ENCODE measurements at places on chromosomes 5 and 9.

DNA sequence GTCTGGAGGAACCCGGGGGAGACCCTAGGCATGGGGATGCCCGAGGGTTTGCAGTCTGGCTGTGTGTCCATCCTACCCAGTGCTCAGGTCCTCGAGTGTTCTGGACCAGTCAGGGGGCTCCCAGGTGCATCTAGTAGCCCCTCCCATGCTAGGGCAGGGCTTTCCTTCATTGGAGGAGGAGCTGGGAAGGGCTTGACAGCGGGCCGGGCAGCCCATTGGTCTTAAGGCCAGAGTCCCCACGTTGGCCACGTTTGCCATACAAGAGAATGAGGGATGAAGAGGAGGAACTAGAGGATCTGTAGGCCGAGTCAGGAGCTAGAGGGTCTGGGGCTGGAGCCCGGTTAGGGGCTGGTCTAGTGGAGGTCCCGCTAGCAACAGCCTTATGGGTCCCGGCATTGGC is 37.3 kb upstream of the CTSV start:
- DNase-seq: no peak

DNA sequence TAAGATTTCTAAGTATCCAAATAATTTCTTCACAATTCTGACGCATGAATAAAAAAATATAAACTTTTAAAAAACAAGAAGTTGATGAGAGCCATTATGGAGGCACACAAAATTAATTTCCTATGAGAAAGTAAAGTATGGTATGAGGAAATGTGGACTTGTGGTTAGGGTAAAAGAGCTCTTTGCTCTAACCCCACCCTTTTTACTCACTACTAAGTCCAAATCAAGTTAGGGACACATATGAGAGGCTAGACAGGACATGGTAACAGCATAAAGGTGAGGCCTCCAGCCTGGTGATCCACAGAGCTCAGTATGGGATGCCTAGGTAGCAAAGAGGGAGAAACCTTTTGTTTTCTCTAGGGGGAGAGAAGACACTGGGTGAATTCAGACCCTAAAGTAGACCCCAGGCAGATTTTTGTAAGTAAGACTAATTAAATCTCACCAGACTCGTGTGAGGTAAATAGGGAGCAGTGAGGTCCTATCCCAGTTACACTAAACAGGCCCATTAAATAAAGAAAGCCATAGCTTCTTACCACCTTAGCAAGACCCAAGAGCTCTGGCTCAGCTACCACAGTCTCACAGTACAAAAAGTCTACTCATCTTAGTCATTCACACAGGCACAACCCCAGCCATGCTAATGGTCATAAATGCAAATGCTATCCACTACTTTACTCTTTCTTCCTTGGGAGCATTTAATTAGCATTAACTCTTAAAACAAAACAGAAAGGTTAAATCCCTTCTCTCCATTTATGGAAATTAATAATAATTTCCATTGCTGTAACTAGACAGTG is 42.6 kb downstream of the MLLT3 start:
- DNase-seq: no peak

- no peak for DNase-seq
Observed at GRCh38 chr5:158739951-158740757, 359.6 kb downstream of the EBF1 start.

GRCh38 chr9:129211686-129212085 is 33.6 kb upstream of the IER5L start:
- no peak for DNase-seq

- DNase-seq: no peak
Observed at GRCh38 chr9:98726735-98727134, 18.0 kb upstream of the GABBR2 start.

DNA sequence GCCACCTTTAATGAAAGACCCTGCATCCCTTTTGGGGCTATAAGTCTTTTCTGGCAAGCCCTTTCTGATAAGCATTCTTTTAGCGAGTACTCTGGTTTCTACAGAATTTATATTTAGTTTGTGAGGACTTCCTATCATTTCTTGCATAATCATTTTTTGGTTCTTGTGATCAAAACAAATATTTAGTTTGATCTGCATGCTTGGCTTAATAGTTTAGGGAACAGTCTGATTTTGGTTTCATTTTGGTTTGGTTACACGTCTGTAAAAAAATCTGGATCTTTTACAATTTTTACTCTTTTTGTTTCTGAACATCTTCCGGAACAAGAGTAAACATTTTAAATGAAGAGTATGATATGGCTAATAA is 1074.4 kb downstream of the CDH9 start:
- no peak for DNase-seq

- no peak for DNase-seq
Observed at GRCh38 chr5:9920697-9921096, 290.5 kb upstream of the TAS2R1 start.

DNA sequence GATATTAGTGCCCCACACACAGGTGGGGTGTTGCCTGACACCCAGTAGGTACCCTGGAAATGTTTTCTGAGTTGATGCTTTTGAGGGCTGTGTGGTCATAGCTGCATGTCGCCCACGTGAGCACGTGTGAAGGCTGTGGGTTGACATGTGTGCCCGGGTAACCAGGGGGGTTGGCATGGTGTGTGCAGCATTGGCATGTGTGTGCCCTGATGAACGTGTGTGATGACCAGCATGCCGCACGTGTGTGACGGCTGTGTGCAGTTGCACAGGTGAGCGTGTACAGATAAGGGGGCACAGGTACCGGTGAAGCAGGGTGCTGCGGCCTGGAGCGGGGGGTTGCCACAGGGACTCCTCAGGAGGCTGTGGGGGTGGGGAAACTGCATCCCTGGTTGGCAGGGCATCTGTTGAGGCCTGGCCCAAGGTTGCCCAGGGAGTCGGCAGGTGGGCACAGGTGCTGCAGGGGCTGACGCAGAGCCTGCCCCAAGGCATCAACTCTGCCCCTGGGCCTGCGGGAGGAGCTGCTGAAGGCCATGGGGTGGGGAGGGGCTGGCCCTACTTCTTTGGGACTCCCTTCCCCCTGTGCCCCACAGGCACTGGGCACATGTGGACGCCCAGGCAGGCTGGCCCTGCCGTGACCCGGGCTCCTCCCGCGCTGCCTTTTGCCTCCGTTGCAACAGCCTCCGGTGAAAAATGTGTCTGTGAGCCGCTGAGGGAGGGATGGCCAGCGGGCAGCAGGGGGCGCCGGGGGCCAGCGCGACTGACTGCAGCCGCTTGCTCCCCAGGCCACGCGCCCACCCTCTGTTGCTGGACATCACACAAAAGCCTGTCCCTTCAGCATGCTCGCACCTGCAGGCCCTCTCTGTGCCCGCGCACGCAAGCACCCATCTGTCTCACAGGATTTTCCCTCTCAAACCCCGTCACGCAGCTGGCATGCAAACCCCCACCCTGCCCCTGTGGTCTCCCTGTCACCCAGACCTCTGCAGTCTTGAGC is 2.2 kb downstream of the UNC5A start:
- no peak for DNase-seq

DNA sequence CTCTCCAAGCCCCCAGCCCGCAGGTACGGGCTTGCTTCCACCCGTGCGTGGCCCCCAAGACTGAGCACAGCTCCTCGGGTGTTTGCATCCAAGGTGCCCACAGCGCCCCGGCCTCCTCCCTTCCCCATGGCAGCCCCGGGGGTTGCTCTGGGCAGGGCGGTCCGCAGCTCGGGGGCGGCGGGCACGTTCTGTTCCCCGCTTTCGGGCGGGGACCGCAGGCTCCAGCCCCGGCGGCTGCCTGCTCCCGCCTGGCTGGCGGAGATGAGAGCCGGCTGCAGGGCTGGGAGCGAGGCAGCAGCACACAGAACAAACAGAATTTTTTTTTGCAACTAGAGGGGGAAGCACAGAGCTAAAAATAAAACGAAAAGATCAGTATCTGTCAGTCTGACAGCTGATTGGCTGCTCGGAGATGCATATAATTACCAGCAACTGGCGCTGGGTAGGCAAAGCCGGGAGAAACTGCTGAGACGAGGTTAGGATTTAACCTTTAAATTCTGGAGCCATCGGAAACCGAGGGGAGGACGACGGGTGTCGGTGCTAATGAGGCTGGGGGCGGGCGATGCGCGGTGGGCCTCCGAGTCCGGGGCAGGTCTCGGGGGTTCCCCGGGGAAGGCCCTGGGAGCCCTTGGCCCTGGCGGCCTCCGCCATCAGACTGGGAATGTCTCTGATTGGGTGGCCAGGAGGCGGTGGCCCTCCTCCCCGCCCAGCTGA is 142.7 kb upstream of the IER5L start:
- no peak for DNase-seq

DNA sequence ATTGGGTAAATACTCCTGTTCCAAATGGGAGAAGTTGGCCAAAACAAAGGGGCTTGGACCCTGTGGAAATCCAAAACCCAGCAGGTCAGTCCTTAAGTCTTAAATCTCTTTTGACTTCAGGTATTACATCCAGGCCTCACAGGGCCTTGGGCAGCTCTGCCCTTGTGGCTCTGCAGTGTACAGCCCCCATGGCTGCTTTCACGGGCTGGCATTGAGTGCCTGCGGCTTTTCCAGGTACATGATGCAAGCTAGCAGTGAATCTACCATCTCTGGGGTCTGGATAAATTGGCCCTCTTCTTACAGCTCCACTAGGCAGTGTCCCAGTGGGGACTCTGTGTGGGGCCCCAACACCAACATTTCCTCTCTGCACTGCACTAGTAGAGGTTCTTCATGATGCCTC is 308.5 kb upstream of the ARRDC3 start:
- DNase-seq: no peak

DNA sequence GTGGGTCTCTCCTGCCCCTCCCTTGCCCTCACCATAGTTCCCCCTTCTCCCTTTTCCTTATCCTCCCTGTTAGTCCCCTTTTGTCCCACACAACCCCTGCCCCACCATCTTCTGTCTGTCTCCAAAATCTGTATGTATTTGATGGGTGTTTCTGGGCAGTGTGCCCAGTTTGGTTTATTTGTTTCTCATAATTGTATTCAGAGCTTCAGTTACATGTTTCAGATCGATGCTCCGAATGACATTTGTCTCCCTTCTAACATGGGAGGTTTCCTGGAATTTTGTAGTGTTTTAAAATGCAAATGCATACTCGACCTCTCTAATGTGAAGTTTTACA is 22.2 kb downstream of the FBXL7 start:
- no peak for DNase-seq

- no peak for DNase-seq
Observed at GRCh38 chr5:78280261-78280660, 14.2 kb downstream of the AP3B1 start.

DNA sequence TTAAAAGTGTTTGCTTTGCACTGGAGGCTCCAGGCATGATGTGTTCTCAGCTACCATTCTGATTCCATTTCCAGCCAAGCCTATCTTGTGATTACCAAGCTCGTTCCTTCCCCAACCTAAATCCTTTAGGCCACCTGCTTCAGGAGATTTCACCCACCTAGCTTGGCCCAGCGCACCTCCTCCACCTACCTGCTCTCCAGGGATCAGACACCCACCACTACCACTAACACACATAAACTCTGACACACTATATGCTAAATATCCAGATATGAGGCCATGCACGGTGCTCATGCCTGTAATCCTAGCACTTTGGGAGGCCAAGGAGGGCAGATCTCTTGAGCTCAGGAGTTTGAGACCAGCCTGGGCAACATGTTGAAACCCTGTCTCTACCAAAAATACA is 2.4 kb downstream of the MYORG start:
- DNase-seq: no peak

DNA sequence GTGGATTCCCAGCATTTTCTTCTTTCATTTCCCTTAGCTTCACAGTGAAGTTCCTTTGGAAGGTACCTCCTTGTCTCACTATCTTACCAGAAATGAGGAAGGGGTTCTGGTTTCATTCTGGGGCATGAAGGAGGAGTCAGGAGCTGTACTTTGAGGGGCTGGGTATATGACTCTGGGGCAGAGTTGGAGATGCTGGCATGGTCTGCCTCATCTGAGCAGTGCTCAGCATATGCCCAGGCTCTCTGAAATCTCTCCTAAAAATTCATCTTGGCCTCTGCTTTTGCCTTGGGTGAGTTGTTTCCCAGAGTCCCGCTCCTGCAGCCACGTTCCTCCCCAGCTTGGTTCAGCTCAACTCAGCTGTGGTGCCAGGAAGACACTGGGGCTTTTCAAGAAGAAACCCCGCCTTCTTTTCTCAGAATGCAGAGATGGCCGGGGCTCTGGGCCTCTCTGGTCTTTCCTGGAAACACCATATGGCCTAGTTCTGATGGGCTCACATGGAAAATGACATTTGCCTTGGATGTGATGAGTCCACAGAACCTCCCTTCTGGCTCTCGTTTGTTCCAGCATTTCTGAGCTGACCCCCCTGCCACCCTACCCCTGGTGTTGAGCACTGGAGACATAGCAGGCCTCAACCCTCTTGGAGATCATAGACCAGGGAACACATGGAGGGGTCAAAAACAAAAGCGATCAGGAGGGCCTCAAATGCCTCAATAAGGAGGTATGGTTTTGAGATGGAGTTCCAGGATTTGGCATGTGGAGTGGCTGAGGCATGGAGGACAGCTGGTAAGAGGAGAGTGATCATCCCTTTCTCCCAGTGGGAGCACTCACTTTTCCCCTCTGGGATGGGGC is 12.0 kb upstream of the TGFBR1 start:
- DNase-seq: no peak

GRCh38 chr5:142107736-142108431 is 695 bp upstream of the NDFIP1 start:
- no peak for DNase-seq

DNA sequence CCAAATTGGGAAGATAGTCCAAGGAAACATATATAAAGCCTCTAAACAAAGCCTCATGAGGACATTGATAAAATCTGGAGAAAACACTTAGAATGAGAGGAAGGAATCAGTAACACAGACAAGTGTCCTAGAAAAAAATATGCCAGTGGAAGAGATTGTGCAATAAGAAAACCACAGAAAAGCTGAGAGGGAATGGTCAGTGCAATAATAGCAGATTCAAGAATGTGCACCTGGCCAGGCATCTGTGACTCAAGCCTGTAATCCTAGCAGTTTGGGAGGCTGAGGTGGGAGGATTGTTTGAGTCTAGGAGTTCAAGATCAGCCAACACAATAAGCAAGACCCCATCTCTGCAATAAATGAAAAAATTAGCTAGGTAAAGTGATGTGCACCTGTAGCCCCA is 691.2 kb upstream of the CDH6 start:
- no peak for DNase-seq

DNA sequence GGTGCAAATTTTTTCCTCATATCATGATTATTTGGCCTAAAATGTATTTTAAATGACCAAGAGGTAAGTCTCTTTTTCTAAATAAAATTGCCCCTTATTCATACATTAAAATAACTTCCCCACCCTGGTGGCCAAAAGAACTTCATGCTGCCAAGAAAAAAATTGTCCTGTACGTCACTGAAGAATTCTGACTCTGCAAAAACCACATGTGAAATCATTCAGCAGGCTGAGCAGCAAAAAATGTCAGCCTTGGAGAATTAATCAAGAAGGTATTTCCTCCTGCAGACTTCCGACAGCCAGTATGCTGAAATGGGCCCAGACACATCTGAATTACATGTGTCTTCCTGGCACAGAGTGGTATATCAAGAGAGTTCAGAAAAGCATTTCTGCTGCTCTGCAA is 94.6 kb upstream of the HMHB1 start:
- no peak for DNase-seq

DNA sequence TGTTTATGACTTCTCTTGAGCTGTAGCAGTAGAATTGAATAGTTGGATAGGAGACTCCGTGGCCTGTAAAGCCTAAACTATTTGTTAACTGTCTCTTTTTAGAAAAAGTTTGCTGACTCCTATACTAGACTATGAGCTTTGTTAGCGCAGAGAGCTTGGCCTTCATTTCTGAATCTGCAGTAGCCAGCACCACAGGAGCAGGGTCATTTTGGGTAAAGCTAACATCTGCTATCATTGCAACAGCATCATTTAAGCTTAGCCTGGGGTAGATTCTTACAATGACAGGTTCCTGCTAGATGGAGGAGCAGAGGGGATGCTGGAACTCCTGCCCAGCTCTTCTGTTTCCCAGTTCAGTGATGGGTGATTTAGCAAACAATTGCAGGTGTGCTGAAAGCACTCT is 133.7 kb upstream of the ASTN2 start:
- DNase-seq: no peak

GRCh38 chr5:3511519-3511918 is 84.1 kb upstream of the IRX1 start:
- no peak for DNase-seq

Data from esophagus squamous epithelium (tissue), 5 donors.